CD4-positive, alpha-beta T cell treated with Interleukin-17A for 1 hour (primary cell): ENCODE measurements at places on chromosomes 7 and 10.

- peak; percentile 2 for DNase-seq
These were observed 5.7 kb upstream of the PIP start for GRCh38 chr7:143126146-143126545.

DNA sequence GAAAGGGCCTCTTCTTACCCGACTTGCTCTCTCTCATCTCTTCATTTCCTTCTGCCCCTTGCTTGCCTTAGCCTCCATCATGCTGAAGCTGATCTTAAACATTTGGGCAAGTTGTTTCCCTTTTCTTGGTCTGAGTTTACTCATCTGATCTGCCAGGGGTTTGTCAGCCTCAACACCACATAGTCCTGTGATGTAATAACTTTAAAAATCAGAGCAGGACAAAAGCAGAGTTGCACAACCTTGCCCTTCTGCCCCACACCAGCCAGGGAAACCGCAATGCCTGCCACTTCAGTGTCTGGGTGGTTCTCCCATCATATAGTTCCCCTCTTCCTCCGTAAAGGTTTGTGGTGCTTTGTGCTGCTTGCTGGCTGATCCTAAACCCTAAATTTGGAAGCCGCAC is 9.9 kb upstream of the LIPM start:
- peak; percentile 35 for DNase-seq

GRCh38 chr7:141389140-141389796 is 161.9 kb upstream of the AGK start:
- DNase-seq, result no peak

- no peak for DNase-seq
These were observed 28.3 kb upstream of the FOXK1 start for GRCh38 chr7:4653771-4654170.

DNA sequence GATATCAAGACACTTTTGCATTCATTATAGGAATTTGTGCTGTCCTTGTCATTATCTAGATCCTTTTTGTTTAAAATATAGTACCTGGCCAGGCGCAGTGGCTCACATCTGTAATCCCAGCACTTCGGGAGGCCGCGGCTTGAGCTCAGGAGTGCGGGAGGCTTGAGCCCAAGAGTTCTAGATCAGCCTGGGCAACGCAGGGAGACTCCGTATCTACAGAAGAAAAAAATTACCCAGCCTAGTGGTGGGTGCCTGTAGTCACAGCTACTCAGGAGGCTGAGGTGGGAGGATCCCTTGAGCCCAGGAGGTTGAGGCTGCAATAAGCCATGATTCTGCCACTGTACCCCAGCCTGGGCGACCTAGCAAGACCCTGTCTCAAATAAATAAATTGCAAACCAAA is 621 bp upstream of the MORN4 start:
- DNase-seq, result peak; percentile 38

GRCh38 chr10:55929291-55929690 is 431.8 kb downstream of the ZWINT start:
- DNase-seq, result no peak

- peak; percentile 35 for DNase-seq
These were observed 33.9 kb upstream of the EEPD1 start for GRCh38 chr7:36119005-36119706.

DNA sequence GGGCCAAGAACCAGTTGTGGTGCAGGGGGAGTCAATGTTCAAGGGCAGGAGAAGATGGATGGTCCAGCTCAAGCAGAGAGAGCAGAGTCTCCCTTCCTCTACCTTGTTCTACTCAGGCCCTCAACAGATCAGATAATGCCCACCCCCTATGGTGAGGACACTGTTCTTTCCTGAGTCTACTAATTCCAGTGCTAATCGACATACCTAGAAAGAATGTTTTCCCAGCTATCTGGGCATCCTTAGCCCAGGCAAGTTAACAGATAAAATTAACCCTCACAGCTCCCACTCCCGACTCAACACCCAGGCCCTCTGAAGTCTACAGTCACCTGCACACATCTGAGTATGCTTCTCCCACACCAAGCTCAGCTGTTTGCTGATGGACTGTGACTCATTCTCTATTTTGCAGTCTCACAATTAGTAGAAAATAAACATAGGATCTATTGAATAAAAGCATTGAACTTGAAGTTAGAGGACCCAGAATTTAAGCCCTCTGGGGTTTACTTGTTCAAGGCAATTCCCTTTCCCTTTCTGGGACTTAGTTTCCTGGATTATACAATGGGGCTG is 17.1 kb downstream of the COL13A1 start:
- no peak for DNase-seq

GRCh38 chr10:71538608-71539260 is 142.0 kb downstream of the CDH23 start:
- no peak for DNase-seq

GRCh38 chr10:14547816-14548215 is 217.1 kb upstream of the FRMD4A start:
- no peak for DNase-seq

DNA sequence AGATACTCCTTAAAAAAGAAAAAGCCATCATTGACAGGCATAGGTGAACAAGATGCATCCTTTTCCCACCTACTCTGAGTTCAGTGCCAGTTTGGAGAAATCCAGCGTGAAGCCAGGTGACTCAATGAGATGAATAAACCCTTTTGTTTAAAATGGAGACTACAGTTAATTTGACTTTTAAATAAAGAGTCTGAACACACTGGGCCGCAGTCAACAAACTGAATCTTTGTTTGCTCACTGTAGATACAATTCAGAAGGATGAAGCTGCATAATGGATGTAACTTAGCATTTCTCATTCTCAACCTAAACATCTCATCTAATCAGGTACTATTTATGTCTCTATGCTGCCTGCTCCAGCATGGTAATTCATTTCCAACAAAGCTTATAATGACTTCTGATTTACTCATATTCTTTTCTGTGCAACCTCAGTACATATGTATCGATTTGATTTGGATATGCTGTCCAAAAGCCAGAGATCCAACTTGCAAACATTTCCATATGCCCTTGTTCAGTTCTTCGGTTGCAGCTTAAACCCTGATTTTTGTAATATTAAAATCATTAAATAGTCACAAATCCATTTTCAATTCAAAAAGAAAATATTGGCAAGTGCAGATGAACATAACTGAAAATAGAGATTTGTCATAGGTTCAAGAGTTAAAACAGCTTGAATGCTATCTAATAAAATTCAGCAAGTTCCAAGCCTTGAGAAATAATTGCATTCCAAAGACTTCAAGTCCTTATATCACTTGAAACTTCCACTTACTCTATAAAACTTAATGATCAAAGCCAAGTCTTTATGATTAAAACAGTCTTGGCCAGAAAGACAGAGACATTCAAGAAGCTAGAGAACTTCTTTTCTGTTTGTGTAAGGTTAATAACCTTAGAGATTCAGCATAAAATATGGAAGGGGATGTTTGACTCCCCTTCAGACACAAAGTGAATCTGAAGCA is 67.8 kb downstream of the CPVL start:
- no peak for DNase-seq

DNA sequence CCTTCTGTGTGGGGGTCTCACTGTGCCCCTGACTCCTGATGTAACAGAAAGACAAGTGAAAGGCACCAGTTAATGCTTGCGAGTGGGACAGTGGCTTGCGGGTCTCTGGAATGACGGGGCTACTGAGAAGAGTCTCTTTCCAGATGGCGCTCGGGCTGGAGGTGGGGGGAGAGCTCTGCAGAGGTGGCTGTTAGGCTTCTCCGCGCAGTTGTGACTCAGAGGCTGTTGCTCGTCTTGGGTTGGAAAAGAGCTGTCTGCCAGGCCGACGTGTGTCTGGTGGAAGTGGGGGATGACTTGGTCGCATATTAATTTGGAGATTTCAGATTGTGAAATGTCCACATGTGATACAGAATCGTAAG is 27.9 kb upstream of the SH2B2 start:
- DNase-seq, result no peak

GRCh38 chr10:6095810-6096570 is 7.2 kb downstream of the RBM17 start:
- DNase-seq, result no peak

DNA sequence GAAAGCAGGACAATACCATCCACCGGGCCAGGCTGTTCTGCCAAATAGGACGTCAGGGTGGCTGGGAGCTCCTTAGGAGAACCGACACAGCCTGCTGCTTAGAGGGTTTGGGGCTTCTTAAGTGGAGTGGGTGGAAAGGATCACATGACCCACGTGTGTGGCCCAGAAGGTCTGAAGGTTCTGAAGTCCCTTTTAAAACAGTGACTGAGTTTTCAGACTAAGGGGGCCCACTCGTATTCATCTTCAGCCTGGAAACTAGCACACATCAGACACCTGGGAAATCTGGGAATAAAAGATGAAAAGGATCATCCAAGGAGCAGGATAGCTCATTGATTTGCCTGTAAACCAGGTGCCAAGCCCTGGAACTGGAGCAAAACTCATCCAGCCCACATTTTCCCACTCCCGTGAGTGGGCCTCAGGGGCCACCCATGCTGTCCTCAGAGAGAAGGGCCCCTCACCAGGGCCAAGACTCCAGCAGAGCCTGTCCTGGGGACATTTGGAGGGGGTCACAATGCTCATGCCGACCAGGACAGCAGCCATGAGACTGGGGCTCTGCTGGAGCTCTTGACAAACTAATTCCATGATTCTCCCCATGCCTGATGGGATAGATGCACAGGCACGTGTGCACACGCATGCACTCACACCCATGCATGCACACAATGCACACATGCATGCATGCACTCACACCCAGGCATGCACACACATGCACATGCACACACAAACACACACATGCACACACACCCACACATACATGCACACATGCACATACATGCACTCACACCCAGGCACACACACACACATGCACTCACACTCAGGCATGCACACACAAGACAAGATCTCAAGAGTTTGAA is 168.8 kb upstream of the PPP2R2D start:
- DNase-seq, result no peak

DNA sequence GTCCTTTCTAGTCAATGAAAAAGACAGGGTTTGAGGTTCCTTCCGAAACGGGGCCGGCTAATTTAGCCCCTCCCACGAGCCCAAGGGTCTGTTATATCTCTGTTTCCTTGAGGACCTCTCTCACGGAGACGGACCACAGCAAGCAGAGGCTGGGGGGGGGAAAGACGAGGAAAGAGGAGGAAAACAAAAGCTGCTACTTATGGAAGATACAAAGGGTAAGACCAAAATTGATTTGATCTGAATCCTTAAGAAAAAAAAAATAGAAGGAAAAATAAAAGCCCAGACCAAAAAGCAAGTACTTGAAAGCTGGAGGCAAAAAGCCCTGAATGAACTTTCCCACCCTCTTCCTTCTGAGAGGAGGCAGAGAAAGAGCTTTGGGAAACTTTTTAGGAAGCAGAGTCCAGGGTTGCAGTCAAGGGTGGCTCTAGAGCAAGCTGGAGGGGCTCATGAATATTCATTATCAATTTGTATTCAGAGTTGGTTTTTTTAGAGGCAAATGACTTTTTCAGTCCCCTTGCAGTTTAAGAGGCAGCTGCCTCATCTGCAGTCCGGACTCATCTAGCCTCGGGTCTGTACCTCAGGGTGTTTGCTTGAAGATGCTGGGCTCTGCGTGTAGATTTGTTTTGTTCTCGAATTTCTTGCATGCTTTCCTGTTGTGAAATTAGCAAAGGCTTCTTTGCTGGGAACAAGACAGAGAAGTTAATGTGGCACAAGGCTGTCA is at the start of gene ENTPD1:
Gene ENTPD1 (plus strand): TSS at position 123 of the 721 bp plus-strand sequence. CDS start 77 bp downstream, at position 200.
- peak; percentile 3 for DNase-seq

- DNase-seq, result no peak
These were observed 56.2 kb downstream of the XPNPEP1 start for GRCh38 chr10:109866995-109867635.

- DNase-seq, result no peak
These were observed 52.9 kb upstream of the FGL2 start for GRCh38 chr7:77252506-77252905.

- DNase-seq, result peak; percentile 42
These were observed 26.2 kb downstream of the IKZF1 start for GRCh38 chr7:50330696-50331095.

DNA sequence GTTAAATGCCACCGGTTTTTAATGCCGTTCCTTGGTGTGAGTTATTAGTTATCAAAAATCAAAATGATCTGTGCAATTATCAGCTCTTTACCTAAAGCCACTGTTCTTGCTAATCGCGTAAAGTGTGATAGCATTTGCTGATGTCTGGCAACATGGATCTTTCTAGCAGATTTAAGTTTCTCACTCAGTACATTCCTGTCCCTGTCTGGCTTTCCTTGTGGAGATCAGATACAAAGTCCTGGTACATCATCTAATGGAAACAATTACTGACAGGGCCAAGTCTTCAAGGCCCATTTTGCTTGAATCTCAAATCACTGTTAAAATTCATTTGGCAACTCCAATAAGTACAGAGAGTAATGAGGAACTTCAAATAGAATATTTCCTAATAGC is 755.7 kb downstream of the AUTS2 start:
- DNase-seq, result no peak

- DNase-seq, result no peak
These were observed 34.6 kb downstream of the MGAM start for GRCh38 chr7:142030294-142030693.

DNA sequence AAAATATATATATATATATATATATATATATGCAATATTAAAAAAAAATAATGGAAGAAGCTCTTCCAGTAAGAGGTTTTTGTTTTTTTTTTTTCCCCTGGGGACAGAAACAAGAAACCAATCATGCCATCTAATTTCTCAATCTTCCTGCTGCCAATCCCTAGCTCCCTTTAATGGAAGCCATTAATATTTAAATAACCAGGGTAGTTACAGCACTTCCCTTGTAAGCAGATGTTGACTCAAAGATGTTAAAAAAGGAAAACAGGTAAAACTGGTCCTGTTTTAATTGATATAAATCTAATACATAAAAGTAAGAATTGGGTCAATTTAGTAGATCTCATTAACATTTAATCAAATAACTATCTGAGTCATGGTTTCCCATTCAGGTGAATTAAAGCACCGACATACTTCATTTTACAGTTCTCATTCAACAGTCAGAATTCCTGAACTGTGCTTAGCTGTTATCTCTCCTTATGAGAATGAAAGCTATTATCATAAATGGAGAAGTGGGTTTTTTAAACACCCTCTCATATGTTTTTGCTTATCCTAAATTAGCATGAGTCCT is 22.6 kb downstream of the CPVL start:
- DNase-seq, result no peak

DNA sequence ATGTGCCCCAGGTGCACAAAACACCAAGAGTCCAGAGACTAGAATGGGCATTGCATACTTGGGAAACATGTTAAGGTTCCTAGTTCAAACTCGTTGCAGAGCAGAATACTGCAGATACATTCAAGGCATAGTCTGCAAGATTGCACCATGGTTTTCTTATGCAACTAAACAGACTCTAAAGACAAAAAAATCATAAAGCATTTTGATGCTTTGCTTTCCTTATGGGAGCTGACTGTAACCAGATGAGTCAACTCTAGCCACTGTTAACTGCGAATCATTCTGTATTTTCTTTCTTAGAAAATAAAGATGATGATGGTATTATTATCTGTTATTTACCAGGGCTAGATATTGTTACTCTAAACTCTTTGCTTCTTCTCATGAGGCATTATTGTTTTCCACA is 19.7 kb downstream of the TRUB1 start:
- DNase-seq, result no peak

GRCh38 chr7:10939237-10939910 is 34.3 kb upstream of the PHF14 start:
- DNase-seq, result peak; percentile 10

GRCh38 chr10:121524157-121524817 is 74.0 kb downstream of the FGFR2 start:
- no peak for DNase-seq

GRCh38 chr7:22082553-22082885 is 136.8 kb upstream of the CDCA7L start:
- no peak for DNase-seq

GRCh38 chr7:136594739-136595144 is 273.7 kb upstream of the CHRM2 start:
- DNase-seq, result no peak
